ENCODE measurements at places on chromosomes 16 and 17. TPM values are rescaled to one million over a fixed set of nuclear protein-coding genes. Genes with fewer than 3 reads are reported as not detected.

The PIK3R6 gene
- total RNA-seq, result 2.0 TPM

The PDE6G gene
- 10.9 TPM for total RNA-seq

The CCL23 gene
- not detected for total RNA-seq

The CTRB1 gene
- not detected for total RNA-seq

The TBC1D3C gene
- not detected for total RNA-seq

The WSCD1 gene
- total RNA-seq, result not detected

The MYH11 gene
- 0.08 TPM for total RNA-seq

The ZNF207 gene
- 238 TPM for total RNA-seq

The C16orf90 gene
- not detected for total RNA-seq

The SAT2 gene
- total RNA-seq, result 36.2 TPM

The PARN gene
- total RNA-seq, result 41.4 TPM

The KCNH4 gene
- total RNA-seq, result 0.05 TPM

The CDH8 gene
- not detected for total RNA-seq

The APOH gene
- not detected for total RNA-seq

All from activated CD4-positive, alpha-beta memory T cell treated with anti-CD3 and anti-CD28 coated beads, Interleukin-2, amount 10 ng/mL, durations not matched to agents 7 days and 5 days (primary cell).